ENCODE measurements at places on chromosomes 2 and 18.

- DNase-seq, result no peak
Observed at GRCh38 chr2:129758784-129759471, 220.5 kb upstream of the RAB6C start.

DNA sequence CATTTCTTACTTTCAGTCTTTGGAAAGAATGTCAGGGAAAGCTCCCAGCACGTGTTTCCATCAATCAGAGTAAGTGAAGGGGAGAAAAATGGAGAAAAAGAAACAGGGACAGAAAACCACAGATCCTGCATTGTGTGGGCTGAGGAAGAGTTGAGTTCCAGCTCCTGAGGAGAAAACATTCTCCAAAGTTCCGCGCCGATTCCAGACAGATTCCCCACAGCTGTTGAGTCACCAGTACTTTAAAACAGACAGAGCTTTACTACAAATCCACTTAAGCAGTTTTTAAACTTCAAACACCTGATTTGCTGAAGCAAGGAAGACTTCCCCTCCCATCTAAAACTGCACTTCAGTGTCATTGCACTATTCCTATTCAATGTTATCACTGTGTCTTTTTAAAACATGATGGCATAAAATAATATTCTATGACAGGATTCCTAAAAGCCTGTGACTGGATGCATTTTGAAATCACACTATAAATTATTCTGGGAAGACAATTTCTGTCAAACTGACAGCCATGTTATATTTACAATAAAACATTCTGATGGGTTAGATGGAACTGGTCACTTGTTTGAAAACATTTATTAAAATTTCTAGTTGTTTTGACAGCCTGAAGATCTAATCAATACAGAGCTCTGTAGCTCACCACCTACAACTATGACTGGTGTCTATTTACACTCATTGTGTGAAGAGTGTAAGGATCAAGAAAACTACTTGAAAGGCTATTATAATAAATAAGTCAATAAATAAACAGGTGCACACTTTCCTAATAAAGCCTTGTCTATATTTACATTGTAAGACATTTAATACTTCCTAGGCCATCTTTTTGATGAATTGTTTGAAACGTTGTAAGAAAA lies 40.9 kb downstream of the TCF4 start:
- no peak for DNase-seq

DNA sequence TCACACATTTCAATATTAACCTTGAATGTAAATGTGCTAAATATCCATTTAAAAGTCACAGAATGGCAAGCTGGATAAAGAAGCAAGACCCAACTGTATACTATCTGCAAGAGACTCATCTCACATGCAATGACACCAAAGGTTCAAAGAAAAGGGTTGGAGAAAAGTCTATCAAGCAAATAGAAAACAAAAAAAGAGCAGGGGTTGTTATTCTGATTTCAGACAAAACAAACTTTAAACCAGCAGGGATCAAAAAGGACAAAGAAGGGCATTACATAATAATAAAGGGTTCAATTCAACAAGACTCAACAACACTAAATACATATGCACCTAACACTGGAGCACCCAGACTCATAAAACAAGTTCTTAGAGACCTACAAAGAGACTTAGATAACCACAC lies 14.5 kb upstream of the UNC80 start:
- no peak for DNase-seq

DNA sequence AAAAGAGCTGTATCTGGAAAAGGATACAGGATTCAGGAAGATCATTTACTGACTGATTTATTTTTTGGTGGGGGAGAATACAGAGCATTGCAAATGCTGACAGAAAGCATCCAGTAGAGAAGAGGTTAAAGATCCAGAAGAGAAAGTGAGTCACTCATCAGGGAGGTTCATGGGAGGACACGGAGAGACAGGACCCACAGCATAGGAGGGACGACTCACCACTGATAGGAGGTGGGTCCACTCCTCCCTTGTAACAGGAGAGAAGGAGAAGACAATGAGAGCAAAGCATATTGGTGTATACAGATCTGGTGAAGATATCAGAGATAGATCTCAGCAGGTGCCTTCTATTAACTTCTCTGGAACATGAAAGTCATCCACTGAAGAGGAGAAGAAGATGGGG lies 142.4 kb upstream of the AQP4 start:
- no peak for DNase-seq

DNA sequence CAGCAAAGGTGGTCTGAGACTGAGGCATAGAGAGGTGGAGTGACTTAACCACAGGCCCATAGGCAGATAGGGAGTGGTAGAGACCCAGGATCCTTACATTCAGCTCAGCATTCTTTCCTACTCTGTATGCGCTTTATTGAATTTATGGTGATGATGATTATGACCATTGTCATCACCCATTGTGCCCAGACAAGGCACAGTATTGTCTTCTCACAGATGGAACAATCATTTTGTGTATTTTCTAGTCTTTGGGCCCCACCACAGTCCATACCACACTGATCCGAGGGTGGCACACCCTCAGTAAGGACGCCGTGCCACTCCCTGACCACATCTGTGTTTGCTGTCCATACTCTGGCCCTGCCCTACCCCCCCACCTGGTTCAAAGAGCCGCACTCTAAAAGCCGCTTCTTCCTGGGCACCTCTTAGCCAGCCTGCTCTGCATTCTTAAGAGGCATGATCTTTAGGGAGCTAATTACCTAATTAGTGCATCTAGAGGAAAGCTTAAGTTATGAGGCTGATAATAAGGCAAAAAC lies 179.6 kb upstream of the SMAD2 start:
- no peak for DNase-seq

DNA sequence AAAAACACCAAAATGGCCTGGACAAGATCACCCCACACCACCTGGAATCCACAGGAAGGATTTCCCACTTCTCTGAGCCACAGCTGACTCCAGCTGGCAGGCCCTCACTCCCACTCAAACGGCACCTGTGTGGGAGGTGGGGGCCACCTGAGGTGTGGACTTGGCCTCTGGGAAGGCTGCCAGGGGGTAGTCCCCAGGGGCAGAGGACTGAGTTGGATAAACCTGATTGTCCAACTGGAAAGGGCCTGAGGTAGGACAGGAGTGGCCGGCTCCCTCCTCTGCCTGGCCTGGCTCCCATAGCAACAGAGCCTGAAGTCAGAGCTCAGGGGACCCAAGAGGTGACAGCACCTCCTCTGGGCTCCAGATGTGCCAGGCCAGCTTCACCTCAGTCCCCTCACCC lies 300.2 kb downstream of the CELF4 start:
- no peak for DNase-seq

DNA sequence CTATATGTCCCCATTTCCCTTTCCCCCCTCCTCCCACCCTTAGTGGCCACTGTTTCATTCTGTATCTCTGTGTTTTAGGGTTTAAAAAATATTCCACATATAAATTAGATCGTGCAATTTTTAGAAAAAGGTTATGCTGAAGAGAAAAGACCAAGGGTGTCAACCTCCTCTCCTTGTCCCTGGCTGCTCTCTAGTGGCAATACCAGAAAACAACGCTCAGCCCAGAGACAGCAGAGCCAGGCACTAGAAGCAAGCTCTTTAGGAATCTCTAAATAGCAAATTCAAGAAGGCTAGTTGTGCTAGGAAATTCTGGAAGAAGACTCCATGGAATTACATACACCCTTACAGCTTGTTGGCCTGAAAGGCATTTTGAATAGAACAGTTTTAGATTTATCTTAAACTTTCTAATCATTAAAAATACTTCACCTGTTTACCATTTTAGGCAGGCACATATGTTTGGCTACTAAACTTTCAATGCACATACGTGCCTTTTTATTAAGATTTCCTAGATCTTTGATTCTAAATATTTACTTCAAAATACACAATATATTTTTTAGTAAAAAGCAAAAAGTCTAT lies 35.1 kb upstream of the RASGRP3 start:
- no peak for DNase-seq

DNA sequence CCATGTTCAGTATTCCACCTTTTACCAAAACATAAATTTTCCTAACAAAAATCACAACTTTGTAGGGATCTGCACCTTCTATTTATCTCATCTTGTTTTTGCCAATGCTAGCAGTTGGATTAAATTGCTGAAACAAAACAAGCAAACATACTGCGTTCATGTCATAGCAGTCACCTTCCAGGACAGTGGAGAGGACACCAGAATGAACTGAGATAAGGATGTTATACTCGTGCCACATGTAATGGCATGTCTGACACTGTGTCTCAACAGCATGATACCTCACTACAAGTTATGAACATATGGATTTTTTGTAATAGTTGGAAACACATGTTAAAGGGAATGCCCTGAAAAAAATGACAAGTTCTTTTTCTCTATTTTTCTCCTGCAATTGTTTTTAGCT lies 245.3 kb downstream of the XIRP2 start:
- DNase-seq, result no peak

DNA sequence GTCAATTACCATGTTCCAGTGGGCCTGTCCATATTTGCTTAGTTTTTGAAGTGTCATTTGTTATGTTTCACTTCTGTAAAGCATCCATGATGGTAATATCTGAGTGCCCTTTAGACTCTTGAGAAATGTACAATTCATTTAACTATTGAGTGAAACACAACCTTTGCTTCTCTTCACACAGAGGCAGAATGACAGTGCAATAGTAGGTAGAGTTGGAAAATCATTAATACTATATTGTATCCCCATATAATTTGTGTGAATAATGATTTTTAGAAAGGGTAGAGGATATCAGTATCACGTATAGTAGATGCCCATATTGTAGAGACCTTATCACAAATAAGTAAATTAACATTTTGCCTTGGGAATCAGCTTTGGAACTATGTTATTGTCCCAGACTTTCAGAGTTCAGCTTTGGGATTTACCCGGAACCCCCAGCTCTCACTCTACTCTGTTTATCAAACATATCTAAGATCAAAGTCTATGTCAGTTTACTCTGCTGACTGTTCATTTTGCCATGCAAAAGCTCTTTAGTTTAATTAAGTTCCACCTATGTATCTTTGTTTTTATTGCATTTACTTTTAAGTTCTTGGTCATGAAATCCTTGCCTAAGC lies 172.7 kb upstream of the NOL4 start:
- no peak for DNase-seq

DNA sequence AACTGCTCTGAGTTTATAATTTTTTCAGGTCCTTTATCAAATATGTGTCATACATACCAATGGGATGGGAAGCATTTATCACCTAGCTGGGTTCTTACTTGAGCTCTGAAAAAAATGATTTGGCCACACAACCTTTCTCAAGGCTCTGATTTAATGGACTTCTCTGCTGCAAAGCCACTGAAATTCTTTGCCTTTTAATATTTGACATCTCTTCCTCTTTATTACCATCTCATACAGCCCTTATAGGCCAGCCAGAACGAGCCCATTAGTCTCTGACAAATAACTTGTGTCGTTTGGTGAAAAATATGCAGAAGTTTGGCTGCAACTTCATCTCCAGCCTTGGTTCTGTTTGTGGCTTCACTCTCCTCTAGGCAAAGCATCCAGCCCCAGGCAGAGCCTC lies 249.1 kb downstream of the ATAD2B start:
- DNase-seq, result no peak
